ENCODE measurements at places on chromosomes 7 and 10. TPM values are rescaled to one million over a fixed set of nuclear protein-coding genes. Genes with fewer than 3 reads are reported as not detected.

DNA sequence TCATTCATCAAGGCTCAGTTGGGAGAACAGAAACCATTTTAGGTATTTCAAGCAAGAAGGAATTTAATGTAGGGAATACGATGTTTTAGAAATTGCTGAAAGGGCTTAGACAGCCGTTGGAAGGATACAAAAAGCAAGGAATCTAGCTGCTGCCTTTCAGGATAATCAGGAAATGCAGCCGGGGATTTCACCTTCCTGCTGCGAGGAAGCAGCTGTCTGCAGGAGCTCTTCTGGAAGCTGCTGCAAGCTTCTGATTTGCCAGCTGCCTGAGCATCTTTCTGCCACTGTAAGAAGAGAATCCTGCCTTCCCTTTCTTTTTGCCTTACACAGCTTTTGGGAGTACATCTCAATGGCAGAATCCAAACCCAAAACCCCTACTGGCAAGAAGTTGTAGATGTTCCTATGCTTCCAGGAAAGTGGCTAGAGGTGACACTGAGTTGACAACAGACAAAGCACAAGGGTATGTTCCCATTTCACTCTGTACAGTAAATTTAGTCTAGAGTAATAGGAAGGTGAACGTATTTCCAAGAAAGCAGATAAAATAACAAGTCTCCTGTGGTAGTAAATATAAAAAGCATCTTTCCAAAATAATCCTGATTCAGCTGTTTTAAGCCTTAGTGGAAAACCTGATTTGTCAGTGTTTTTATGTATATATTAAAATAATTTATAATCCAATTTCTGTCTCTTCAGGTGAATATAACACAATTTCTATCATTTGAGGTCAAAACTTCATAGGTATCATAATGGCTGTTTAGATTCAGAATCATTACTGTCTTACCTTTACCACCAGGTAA lies 148.4 kb upstream of the LRGUK start:
- DNase-seq, result no peak

Gene BAIAP2L1
- 1.5 TPM for total RNA-seq

DNA sequence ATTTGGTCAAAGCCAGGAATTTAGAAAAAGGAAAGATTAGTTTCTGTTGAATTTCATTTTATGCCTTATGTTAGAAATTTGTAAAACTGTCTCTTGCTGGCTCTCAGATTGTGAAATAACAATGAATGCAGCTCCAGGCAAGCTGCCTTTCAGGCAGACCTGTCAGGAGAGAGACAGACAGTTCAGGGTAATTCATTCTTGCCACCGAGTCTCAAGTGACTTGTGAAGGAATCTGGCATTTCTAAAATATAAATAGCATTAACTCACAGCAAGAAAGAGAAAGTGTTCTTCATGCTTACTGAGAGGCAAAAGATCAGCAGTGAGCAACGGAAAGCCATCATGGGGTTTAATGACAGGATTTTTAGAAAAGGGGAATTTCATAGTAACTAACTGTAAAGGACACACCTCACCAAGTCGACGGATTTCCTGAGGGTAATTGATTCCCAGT lies 442.3 kb upstream of the AKR1E2 start:
- no peak for DNase-seq

DNA sequence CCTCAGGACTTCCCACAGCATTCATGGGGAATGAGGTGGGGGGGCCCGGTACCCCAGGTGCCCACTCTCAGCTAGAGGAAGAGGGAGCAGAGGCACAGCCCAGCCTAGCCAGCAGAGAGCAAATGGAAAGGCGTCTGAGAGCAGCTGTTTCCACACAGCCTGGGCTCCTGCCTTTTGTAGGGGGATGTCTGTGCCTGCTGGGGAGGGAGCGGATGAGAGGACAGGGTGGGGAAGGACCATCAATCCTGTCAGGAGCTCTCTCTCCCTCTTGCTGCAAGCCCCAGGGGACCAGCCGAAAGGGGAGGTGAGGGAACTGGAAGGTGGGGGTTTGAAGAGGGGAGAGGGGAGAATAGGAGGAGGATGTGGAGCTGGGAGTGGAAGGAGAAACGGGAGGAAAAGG lies at the start of gene PKD2L1:
Gene PKD2L1, minus strand, starts transcription at position 150 of the 400 bp plus-strand sequence. Its CDS starts 125 bp downstream, at position 25.
- DNase-seq, result no peak

Gene COL28A1
- 1.3 TPM for total RNA-seq

Gene UNC5B
- total RNA-seq, result 14.9 TPM

Gene UPK3B
- 2.7 TPM for total RNA-seq

DNA sequence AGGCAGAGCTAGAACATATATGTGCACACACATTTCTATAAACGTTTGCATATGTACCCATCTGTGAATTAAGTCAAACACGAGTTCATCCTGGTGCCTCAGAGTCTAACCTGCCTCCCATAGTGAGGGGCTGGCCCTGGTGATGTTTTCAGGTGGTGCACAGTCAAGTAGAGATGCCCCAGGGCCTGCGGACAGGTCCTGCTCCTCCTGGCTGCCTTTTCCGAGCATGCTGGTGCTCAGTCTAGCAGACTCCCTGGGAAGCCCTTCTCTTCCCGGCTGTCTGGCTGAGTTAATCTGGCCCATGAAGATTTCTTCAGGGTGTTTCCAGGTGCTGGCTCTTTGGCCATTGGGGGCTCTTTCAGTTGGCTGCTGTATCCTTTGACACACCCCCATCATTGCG lies 14.3 kb downstream of the ADCY1 start:
- DNase-seq, result no peak

Gene CYP2C19
- not detected for total RNA-seq

Gene ASB15
- total RNA-seq, result 76.9 TPM

DNA sequence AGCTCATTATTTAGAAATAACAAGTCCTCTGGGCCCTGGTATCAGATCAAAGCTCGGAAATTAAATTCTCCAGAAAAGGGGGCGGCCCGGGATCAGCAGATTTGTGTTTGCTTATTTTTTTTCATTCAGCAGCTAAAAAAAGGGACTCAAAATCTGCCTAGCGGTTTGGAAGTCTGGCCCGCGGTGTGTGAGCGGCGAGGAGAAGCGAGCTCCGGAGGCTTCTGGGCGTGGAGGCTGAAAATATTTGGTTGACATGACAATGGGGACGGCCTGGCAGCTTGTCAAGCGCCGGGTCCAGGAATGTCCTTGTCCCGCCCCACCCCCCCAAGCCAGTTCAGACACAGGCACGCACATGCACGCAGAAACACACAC lies 43.4 kb downstream of the FOXL3 start:
- DNase-seq, result peak; percentile 81

All from heart right ventricle (tissue), 16 donors.